ENCODE measurements at places on chromosomes 16 and 17.

- no peak for DNase-seq
Measured at GRCh38 chr16:35184356-35184870, 1725.0 kb downstream of the TP53TG3F start.

DNA sequence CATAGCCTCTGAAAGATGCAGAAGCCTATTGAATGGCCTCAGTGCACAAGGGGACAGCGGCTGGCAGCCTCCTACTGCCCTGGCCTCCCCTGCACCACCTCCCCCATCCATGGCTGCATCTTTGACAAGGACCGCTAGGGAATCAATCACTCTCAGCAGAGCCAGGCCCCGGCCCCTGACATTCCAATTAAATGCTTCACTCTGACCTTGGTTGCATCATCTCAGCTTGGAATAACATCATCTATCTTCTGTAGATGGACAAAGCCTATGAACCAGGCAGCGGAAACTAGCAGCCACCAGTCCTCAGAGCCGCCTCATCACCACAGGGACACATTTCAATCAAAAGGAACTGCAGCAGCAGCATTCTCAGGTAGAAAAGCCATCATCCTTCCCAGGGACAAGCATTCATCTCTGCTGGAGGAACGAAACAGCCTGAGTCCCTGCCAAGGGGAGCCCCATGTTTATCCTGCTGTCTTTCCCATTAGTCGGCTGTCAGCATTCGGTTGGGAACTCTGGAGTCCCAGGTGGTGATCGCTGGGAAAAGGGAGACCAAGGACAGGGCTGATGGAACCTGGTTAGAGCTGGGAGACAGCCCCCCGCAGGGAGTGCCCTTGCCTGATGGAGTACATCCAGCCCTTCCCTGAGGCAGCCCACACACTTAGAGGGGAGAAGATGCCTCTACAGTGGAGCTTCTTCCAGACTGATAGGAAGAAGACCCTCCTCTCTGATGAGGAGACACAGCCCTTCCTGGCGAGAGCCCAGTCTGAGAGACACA lies 11.5 kb upstream of the TMEM132E start:
- no peak for DNase-seq

DNA sequence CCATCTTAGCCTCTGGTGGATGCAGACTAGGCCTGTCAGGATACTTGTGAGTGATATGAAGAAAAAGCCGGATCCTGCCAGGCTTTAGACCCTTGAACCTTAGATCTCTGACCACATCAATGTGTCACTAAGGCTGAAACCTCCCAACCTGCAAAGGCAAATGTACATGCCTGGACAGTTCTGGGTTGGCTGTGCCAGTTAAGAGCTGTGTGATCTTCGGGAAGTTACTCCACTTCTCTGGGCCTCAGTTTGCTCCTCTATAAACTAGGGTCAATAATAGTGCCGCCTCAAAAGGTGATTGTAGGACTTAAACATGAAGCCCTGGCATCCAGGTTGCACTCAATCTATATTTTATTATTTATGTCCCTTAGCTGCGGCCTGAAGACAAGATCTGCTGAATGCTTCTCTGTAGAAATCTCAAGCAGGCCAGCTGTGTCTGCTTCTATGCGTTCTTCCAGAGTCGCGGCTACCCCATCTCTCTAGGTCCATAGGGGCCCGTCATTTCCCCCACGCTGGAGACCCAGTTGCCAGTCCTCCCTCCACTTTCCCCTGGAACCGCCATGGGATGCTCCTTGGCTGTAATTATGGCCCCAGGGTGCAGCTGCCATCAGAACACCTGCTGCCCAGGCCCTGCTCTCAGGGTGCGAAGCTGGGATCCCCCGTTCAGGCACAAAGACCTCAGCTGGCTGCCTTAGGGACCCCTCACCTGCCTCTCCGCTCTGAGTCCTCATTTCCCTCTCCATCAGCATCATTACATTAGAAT lies 50.2 kb downstream of the AKAP1 start:
- DNase-seq = no peak

- no peak for DNase-seq
Measured at GRCh38 chr16:10587622-10588021, 7.2 kb upstream of the EMP2 start.

GRCh38 chr16:17448640-17449638 lies 21.8 kb downstream of the XYLT1 start:
- no peak for DNase-seq

DNA sequence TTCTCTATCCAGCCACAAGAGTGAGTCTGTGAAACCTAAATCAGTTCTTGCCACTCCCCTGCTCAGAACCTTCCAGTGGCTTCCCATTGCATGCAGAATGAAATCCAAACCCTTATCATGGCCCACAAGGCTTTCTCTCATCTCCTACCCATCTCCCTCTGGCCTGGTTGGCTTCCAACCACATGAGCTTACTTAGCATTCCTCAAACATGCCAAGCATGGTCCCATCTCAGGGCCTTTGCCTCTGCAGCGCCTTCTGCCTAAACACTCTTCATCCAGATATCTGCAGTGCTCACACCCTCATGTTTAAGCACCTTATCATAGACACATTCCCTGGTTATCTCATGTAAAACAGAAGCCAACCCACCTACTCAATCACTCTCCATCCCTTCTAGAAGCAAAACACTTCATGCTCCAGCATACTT lies 15.5 kb downstream of the TK2 start:
- no peak for DNase-seq
